ENCODE measurements at places on chromosomes 13 and 19.

- no peak for DNase-seq
Measured at GRCh38 chr13:29195456-29195855, 375.3 kb downstream of the MTUS2 start.

GRCh38 chr19:7230826-7231225 lies 63.4 kb downstream of the INSR start:
- no peak for DNase-seq

DNA sequence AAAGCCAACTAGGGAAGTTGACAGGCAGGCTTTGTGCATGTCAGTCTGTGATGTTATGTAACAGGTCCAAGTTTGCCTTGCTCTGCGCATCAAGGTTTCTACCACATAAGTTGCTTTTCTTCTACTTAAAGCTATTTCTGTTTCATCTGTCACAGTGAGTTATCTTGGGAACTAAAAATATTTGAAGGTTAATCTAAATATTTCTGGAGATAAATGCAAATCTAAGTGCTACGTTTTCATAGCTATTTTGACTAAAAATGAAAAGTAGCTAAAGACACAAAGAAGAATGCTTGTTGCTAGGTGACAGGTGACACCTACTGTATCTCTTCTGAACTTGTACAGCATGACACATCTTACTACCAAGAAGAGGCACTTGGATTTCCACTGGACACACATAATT lies 135.6 kb downstream of the KLF12 start:
- no peak for DNase-seq

- no peak for DNase-seq
Measured at GRCh38 chr13:37621811-37622361, 23.3 kb upstream of the POSTN start.

GRCh38 chr13:41700790-41701310 lies 243.5 kb downstream of the RGCC start:
- no peak for DNase-seq

GRCh38 chr13:90792335-90792734 lies 555.2 kb upstream of the MIR17HG start:
- DNase-seq: no peak

DNA sequence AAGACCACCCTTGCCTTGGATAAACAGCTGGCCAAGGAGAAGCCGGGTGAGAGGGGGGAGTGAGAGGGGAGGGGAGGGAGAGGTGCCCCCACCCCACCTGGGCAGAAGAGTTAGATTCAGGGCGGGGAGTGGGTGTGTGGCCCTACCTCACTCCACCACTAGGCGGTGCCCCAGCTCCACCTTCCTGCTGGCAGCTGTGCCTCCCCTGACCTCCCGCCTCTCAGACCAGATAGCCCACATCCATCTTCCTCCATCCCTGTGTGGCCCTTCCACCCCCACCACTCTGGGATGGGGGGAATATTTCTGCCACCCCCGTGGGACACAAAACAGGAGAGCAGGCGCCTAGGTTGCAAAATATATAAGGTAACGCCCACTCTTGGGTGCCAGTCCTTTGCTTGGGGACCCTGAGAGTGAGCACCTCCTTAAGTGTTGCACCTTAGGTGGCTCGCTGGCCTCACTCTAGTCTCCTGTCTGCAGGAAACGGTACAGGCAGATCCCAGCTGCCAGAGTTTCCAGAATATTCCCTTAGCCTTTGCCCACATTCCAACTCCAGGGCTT lies 13.8 kb upstream of the EHD2 start:
- DNase-seq: no peak

DNA sequence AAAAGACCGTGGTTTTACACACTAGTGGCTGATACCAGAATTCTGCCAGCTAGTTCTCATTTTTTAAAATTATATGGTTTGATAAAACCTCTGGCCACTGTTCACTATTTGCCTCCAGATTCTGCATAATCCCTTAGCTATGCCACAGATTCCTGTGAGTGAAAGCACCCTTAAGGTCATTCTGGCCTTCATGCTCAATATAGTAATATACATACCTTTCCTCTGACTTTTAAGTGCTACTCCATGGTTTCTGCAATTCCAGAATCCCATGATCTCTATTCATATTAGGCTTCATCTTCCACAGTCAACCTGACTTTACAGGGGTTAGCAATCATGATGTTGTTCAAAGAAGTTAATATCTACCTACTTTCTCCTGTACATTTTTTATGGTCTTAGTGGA lies 274.1 kb upstream of the EDNRB start:
- no peak for DNase-seq

DNA sequence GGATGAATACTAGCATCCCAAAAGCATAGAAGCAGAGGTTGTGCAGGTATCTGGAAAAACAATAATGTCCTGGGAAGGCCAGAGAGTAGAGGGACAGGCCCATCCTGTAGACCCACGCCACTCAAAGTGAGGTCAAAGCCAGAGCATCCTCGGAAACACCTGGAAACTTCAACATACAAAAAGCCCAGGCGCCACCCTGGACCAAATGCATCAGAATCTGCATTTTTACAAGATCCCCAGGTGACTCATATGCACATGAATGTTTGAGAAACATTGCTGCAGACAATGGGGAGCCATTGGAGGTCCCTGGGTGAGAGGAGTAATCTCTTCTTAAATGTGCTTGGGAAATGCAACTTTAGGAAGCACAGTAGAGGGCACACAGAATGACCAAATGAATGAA lies 684.1 kb downstream of the DIAPH3 start:
- no peak for DNase-seq

GRCh38 chr13:97866346-97866745 lies 87.1 kb upstream of the IPO5 start:
- no peak for DNase-seq

GRCh38 chr13:71593566-71593965 lies 273.4 kb downstream of the DACH1 start:
- DNase-seq: no peak

DNA sequence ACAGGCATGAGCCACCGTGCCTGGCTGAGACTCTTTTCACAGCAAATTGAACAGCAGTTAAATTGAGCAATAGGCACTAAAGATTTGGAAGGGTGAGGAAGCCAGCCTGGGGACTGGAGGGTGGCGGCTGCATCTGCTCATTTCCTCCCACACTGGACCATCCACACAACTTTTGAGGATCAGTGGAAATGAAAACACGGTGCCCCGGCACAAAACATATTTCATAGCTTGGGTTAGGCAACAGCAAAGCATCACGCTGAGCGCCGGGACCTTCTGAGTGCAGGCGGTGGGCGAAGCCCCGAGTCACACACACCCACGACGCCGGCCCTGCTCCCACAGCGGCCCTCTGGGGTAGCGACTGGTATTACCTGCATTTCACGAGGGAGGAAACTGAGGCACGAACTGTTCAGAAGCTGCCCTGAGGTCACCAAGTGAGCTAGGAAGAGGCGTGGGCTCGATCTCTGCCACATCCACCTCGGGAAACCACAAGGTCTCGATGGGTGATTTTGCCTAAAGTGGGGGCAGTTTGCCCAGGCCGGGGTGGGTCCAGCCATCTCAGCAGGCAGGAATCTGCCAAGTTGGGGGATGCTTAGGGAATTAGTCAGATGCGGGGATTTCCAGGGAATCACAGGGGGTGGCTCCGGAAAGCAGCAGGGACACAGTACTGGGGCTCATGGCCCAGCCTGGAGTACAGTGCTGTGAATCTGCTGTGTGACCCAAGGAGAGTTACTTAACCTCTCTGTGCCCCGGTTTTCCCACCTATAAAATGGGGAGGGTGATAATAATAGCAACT lies 3.5 kb upstream of the SBNO2 start:
- no peak for DNase-seq

DNA sequence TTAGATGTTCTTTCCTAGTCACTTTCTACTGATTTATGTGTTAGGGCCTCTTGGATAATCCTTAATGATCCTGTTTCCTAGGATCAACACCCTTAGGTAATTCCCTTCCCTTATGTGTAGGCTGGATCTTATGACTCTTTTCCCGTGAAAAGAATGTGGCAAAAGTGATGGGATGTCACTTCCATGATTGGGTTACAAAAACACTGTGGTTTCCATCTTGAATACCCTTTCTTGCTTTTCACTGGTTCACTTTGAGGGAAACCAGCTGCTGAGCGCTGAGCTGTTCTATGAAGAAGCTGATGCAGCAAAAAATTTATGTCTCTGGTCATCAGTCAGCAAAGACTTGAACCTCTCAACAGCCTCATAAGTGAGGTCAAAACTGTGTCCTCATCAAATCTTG lies 609.4 kb downstream of the OLFM4 start:
- DNase-seq: no peak

DNA sequence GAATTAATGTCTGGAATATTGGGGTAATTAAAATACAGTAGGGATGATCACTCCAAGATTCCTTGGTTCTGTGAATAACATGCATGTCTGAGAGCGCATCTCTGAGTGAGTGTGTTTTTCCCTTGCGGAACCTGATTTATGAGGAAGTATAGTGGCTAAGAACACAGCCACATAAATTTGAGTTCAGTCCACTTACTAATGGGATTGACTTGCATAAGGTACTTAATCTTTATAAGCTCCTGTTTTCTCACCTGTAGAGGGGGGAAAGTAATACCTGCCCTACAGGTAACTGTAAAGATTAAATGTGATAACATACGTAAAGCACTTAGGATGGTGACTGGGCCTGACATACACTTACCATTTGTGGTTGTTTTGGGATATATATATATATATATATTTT lies 60.8 kb downstream of the KLF5 start:
- DNase-seq: no peak

DNA sequence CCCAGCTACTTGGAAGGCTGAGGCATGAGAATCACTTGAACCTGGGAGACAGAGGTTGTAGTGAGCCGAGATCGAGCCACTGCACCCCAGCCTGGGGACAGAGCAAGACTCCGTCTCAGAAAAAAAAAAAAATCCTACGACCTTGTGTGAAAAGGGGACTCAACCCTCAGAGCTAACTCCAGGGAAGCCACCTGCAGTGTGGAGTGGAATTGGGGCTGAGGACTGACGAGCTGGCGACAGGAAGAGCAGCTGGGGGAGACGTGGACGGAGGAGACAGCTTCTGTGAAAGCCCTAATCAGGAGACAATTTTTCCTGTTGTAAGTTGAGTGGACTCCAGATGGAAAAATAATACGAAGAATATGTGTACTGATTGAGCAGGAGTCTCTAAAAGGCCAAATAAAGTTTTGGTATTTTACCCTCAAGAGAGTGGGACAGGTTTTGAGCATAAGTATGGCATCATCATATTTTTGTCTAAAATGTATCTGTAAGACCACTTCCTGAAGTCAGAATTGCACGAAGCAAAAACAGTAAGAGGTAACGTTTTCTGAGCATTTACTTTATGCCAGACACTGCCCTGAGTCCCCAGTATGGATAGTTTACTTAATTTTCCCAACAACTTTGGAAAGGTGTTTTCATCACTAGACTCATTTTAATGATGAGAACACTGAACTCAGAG lies 12.0 kb upstream of the LAIR1 start:
- no peak for DNase-seq

DNA sequence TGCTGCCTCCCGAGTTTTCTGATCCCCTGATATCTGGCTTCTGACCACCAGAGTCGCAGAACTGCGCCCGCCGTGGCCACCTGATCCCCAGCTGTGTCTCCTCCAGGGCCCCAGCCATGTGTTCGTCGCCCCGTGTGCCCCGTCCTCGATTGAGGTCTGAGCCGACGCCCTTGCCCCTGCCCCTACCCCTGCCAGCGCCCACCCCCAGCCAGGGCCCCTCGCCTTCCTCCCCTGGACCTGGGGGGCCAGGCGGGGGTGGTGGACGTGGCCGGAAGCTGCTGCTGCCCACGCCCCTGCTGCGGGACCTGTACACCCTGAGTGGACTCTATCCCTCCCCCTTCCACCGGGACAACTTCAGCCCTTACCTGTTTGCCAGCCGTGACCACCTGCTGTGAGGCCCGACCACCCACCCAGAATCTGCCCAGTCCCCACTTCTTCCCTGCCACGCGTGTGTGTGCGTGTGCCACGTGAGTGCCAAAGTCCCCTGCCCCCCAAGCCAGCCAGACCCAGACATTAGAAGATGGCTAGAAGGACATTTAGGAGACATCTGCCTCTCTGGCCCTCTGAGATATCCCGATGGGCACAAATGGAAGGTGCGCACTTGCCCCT lies 9.2 kb downstream of the PLPPR2 start:
- no peak for DNase-seq
